CD8-positive, alpha-beta memory T cell (primary cell): ENCODE measurements at places on chromosomes 6 and 20. TPM values are rescaled to one million over a fixed set of nuclear protein-coding genes. Genes with fewer than 3 reads are reported as not detected.

Gene ABHD16B
- not detected for total RNA-seq

GRCh38 chr6:165716886-165717285 lies 53.8 kb upstream of the PDE10A start:
- DNase-seq, result no peak
- no peaks in the 10 kb centered on the region for H3K27me3 ChIP-seq
- no peaks in the 10 kb centered on the region for H3K4me1 ChIP-seq
- no peaks in the 10 kb centered on the region for H3K36me3 ChIP-seq
- no peak overlapping the region for H3K27ac ChIP-seq

Gene MEI4
- not detected for total RNA-seq

Gene WFDC2
- not detected for total RNA-seq

GRCh38 chr6:26312501-26313397 lies 52.2 kb upstream of the BTN3A2 start:
- H3K27ac ChIP-seq, result peak overlapping the region; percentile 74
- peak; percentile 86 for DNase-seq
- no peaks in the 10 kb centered on the region for H3K36me3 ChIP-seq
- H3K4me1 ChIP-seq, result peaks cover 4% of the 10 kb centered on the region
- no peaks in the 10 kb centered on the region for H3K27me3 ChIP-seq

DNA sequence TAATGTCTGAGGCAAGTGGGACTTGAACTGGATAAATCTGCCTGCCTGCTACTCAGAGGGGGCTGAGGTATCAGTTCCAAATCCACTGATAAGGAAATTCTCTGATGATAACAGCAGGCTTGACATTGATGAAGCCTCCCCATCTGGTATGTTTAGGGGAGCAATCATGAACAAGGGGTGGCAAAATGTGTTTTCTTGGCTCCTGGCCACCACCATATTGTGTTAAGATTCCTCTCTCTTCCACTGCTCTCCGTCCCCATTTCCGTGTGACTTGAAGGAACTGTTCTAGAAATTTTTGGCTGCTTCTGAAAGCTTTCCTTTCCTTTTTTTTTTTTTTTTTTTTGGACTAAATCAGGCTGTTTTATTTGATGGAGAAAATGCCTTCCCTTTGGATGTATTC lies 335.3 kb upstream of the NRSN1 start:
- no peaks in the 10 kb centered on the region for H3K4me1 ChIP-seq
- H3K27me3 ChIP-seq, result no peaks in the 10 kb centered on the region
- no peak overlapping the region for H3K4me3 ChIP-seq
- no peak for DNase-seq
- H3K27ac ChIP-seq, result no peak overlapping the region
